NCI-H1417 treated with DMSO at 0.1 percent for 48 hours (cell line): ENCODE measurements at places on chromosomes 6 and 20.

- DNase-seq, result peak; percentile 19
Observed at GRCh38 chr6:31308050-31308844, 36.4 kb upstream of the HLA-C start.

DNA sequence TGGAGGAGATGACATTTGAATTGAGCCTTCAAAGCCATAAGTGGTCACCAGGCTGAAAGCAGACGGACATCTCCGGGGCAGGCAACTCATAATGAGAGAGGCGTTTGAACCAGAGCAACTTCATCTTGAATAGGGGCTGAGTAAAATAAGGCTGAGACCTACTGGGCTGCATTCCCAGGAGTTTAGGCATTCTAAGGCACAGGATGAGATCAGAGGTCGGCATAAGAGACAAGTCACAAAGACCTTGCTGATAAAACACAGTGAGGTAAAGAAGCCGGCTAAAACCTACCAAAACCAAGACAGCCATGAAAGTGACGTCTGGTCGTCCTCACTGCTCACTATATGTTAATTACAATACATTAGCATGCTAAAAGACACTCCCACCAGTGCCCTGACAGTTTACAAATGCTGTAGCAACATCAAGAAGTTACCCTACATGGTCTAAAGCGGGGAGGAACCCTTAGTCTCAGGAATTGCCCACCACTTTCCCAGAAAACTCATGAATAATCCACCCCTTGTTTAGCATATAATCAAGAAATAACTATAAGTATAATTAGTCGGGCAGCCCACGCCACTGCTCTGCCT lies 194.7 kb upstream of the SOX4 start:
- DNase-seq, result no peak

DNA sequence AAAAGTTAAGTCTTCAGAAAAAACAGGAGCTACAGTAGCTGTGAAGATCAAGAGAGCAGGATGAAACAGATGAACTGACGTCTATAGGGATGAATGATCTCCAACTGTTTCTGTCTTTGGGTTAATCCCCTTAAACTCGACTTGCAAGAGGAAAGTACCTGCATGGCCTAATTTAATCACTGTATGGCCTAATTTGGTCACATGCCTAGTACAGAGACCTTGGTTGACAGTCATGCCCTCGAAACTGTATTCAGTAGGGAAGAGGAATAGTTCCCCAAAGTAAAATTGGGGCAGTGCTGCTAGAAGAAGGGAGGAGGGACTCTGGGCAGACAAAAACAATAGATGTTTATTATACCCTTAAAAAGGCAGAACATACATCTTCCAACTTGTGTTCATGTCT lies 10.0 kb upstream of the SMAP1 start:
- DNase-seq, result no peak

DNA sequence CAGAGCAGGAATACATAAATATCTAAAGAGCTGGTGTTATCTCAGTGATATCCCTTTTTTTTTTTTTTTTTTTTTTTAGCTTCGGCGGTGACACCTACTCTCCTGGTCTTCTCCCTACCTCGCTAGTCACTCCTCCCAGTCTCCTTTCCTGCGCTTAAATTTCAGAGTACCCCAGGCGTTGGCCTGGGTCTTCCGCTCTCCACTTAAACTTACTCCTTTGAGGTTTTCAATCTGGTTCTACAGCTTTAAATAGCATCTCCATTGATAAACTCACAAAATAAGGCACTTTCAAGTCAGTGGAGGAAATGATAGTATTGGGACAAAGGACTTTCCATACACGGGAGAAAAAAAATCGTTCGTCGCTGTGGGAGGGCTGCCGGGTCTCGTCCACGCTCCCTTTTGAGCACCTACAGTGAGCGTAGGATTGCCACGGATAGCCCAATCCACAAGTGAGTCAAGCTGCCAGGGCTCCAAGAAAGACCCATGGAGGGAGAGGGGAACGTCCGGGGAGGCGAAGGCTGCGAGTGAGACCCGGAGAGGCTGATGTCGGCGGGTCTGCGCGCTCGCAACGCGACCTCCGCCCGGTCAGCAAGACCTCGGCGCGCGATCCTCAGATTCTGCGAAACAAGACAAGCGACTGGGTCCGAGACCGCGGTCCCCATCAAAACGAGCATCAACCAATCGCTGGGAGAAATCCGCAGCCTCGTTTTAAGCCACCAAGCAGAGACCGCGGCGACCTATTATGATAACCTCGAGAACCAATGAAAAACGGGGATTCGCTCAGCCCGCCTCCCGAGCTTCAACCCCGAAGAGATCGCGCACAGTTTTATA lies 672 bp upstream of the SRSF6 start:
- DNase-seq, result peak; percentile 95

- DNase-seq, result no peak
Observed at GRCh38 chr20:39825524-39825923, 863.4 kb downstream of the DHX35 start.
